ENCODE measurements at places on chromosomes 2 and 18.

DNA sequence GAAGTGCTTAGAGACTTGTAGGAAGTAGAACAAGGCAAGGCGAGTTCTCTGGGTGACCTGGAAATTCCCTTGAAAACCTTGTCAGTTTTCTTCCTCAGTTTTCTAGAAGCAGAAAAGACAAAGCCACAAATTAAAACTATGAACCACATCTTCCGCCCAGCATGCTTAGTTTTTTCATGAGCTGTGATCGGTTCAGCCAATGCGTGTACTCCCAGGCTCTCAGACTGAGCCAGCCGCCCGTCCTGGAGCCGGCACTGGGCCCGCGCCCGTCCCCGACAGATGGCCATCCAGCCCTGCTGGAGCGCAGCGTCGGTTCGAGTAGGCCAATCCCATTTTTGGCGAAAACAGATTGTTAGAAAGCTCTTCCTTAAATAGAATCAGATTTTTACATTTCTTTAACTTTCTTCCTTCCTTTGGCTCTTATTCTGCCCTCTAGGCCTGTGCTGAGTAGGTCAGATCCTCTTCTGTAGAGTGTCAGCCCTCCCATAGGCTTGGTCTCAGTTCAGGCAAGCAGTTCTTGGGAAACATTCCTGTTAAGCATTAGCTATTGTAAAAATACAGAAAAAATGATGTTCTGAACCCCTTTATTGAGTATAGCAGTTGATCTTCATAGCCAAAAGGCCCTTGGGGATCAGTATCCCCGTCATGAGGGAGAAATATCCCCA is 112.5 kb downstream of the NCK2 start:
- no peak for DNase-seq

- no peak for DNase-seq
These were observed 21.5 kb upstream of the PELI1 start for GRCh38 chr2:64165706-64166105.

DNA sequence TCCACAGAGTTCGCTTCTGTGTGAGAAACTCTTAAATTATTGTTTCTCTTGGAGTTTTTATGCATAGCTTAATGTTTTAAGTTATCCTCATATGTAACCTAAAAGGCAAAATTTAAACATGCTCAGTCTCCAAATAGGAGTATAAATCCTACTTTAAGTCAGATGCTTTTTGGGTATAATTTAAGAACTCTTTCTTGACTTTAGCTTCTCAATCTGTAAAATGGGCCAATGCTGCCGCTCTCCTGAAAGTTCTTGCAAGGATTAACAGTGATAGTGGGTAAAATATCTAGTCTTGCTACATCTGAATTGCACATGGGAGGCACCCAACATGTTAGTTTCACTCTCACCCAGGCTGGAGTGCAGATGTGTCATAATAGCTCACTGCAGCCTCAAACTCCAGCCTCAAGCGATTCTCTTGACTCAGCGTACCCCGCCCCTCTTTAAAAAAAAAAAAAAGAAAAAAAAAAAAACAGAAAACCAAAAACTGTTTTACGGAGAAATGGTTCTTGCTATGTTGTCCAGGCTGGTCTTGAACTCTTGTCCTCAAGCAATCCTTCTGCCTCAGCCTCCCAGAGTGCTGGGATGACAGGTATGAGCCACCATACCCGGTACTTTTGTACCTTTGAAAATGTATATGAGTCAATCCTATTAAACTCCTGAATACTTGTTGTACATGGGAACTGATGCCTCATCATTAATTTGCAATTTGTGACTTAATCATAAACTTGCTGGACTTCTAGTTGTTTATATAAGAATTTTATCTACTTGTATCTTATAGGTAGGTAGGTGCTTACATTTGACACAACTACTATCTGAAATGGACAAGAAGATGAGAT is 1.8 kb downstream of the FBXO48 start:
- DNase-seq = no peak

DNA sequence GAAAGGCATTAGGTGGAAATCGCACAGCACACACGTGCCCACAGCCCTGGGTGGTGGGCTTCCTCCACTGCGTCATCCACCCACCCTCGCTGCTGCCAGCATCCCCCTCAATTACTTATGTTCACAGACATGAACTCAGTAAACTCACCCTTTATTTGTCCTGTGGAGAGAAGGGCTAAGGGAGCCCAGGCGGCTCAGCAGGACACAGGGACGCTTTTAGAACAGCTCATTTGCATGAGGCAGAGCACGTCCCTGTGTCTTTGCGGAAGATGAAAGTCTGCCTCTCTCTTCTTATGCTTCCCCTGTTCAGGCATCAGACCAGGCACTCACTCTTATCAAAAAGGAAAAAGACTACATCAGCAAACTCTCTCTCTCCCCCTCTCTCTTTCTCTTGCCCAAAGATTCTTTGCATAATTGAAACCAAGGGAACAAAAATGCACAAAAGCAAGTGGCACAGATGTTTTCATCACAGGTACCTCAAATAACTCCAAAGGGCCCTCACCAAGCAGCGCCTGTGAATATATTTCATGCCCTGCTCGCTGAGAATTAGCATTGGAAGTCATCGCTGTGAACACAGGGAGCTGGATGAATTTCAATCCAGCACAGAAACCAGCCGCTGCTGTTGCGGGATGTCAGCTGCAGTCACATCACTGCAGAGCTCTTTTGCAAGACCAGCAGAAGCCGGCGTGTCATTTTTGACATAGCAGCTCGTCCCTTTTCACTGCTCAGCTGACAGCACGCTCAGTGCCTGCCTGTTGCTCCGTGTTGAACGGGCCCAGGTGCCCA is 376.3 kb upstream of the MYT1L start:
- DNase-seq = no peak

DNA sequence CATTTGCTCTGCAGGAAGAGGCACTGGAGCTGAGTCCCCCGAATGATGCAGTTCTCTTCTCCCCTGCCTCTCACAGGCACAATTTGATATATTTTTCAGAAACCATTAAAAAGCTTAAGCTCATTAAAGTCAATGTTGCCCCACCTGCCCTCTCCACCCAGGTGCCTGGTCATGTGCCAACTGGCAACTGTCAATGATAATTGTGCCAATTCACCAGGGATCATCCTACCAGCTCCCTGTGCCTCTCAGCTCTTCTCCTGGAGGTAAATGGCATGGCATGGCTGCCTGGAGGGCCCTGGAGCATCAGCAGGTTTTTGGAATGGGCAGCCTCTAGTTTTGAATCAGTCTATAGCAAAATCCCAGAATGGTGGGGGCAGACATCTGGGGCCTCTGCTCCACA is 279.6 kb upstream of the ID2 start:
- no peak for DNase-seq

DNA sequence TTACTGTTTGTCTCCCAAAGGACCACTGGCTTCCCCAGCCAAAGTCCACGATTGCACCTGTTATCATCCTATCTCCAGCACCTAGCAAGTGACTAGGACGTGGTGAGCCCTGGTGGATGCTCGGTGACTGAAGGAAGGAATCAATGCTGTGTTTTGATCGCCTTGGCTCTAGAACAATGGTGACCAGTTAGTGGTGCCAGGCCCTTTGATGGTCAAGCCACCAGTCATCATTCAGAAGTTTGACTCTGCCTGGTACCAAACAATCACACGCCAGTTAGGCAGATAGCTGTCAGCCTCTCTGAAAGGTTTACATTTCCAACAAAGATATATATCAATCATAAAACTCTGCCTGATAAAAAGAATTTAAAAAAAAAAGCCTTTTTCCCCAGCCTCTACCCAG is 244.1 kb downstream of the SH3BP4 start:
- DNase-seq = no peak

DNA sequence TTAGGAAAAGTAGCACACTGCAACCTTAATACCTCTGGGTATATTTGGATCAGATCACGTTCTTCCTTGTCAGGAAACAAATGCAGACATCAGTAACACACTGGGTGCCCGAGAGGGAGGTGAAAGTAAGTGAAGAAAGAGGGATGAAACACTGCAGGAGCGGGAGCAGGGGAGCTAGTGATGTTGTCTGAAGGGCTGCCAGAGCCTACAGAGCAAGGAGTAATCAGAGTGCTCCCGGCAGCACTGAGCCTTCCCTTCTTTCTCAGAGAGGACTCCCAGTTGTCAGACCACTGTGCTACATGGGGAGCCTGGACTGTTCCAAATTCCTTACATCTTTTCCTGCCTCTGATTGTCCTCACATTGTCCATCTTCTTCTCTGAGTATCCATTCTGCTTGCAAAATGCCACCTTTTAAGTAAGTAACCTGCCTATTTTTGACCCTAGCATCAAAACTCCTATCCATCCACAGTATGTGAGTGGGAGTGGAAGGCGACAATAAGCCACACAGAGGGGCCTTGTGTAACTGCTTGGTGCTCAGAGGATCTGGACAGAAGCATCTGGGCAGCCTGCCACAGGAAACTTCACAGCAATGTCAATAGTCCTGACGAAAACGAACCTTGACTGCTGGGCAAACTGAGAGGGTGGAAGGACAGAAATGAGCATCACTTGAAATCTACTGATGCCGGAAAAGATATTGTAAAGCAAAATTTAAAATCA is 10.8 kb upstream of the NAB1 start:
- no peak for DNase-seq

GRCh38 chr18:51100385-51101120 is 70.5 kb downstream of the SMAD4 start:
- DNase-seq = no peak

- no peak for DNase-seq
These were observed 13.4 kb upstream of the MAP3K2 start for GRCh38 chr2:127400897-127401756.

DNA sequence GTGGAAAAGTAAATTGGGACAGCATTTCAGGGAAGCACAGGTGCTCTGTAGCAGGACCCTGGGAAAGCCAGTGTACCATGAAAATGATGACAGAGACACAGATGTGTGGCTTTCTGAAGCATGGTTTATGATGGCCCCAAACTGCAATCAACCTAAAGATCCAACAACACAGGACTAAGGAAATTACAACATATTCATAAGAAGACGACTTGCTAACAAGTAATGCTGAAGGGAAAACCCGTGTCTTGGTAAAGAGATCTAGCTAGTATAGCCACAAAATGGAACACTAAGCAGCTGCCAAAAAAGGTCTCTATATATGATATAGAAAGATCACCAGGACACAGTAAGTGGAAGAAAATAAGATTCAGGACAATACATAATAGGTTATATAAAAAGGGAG is 53.2 kb downstream of the UXS1 start:
- no peak for DNase-seq

GRCh38 chr2:196187898-196188458 is 16.6 kb upstream of the STK17B start:
- no peak for DNase-seq
